ENCODE measurements at places on chromosomes 3 and 15.

DNA sequence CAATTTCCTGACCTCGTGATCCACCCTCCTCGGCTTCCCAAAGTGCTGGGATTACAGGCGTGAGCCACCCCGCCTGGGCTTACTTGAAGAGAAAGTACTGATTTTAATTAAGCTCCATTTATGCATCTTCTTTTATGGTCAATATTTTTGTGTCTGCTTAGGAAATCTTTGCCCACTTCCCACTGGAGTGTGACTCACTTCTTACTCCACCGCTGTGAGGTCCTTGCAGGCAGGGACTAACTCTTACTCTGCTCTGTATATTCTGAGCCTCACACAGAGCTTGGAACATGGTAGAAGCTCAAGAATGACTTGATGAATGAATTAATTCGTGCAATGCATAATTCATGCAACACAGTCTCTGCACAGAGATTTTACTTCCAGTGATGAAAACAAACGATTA, 2.9 kb upstream of the TM4SF19 start:
- DNase-seq, result no peak

GRCh38 chr3:136194409-136195257, 1.5 kb downstream of the MSL2 start:
- no peak for DNase-seq

GRCh38 chr3:10948326-10948725, 44.2 kb upstream of the SLC6A1 start:
- no peak for DNase-seq

DNA sequence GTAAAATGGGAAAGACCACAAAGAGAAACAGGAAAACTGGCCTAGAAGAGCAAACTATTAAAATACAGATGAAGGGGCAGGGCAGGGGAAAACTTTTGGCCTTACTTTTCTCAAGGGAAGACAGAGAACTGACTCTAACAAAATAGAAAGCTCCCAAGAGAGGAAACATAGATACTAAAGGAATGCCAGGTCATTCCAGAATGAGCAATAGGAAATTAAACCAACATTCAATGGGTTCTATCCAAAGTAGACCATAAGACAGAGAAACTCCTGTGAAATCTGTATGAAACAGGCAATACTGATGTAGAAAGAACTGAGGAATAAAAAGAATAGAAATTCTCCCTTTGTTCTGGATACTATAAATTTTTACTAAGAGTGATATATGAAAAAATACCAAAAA, 491.8 kb downstream of the MECOM start:
- no peak for DNase-seq

- no peak for DNase-seq
Measured at GRCh38 chr3:40312661-40313226, 3.2 kb downstream of the EIF1B start.

- DNase-seq, result no peak
Measured at GRCh38 chr15:78718837-78719236, 77.8 kb upstream of the CHRNB4 start.

DNA sequence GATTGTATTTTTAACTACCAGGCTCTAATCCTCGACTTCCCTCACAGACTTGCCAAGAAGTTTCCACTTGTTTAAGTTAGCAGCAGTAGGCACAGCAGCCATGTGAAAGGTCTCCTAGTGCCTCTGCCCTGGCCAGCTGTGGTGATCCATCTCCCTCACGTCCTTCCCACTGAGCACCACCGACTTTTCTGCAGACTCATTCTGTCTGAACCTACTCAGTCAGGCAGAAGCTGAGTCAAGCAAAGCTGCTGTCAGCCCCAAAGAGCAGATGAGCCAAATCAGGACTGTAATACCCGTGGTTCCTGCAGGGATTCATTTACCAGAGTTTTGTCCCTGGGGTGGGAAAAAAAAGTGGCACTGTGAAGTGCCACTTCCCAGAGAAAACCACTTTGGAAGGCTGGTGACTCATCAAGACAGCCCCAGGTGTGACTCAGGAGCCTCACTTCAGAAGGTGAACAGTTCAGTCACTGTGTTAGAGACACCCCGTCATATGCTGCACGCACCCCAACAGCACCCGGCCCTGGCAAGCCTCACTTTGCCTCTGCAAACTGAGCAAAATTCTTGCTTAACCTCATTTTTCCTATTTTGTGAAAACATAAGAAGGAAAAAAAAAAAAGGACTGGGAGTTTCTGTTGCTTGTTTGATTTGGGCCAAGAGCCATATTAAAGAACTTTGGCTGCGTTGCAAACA, 76.0 kb downstream of the WWTR1 start:
- DNase-seq, result no peak

GRCh38 chr3:194256040-194256945, 94.8 kb downstream of the CPN2 start:
- DNase-seq, result no peak

DNA sequence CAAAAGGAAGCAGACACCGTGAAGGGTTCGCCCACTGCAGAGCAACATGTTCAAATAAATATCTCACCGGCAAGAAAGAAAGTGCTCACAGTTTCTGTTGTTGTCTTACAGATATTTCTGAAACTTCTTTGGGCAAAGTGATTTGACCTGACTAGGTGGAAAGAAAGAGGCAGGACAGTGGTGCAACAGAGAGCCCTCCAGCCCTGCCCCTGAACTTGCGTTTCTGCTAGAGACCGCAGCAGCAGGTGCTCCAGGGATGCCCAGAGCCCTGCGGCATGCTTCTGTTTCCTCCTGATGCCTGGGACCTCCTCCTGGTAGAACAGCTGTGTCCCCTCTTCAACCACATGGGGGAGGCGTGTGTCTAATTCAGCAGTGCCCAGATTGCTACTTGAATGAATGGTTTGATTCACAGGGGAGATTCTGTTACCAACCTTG, 123.4 kb downstream of the ATP10A start:
- DNase-seq, result no peak

- no peak for DNase-seq
Measured at GRCh38 chr15:53580366-53580765, 179.1 kb downstream of the WDR72 start.

Data from GM10248 (cell line).